ENCODE measurements at places on chromosomes 2 and 18.

- no peak for DNase-seq
Observed at GRCh38 chr2:109380502-109381326, 233.1 kb downstream of the SEPTIN10 start.

GRCh38 chr2:39381653-39382052, 55.4 kb downstream of the MAP4K3 start:
- DNase-seq, result no peak

GRCh38 chr2:240143801-240144648, 3.6 kb upstream of the OTOS start:
- peak; percentile 77 for DNase-seq

GRCh38 chr2:238640486-238640885, 207.4 kb upstream of the TWIST2 start:
- DNase-seq, result no peak

- DNase-seq, result no peak
Observed at GRCh38 chr2:157182204-157182709, 75.2 kb upstream of the GALNT5 start.

GRCh38 chr2:236969767-236970655, 115.7 kb upstream of the COPS8 start:
- DNase-seq, result peak; percentile 10

DNA sequence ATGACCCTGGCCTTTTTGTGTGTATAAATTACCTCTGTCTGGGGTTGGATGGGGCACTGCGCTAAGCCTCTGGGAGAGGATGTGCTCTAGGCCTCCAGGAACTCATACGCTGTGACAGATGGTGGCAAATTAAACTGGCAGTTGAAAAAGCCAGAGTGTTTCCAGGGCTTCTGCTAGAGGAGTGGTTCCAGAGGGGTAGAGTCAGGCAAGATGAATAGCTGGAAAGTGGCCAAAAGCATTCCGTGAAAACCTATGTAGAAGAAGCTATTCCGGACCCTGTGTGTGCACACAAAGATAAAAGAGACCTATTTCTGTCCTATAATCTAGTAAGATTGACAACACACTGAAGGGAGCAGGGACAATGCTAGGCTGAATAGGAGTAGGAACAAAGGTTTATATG, 84.8 kb downstream of the ACTR3 start:
- no peak for DNase-seq

DNA sequence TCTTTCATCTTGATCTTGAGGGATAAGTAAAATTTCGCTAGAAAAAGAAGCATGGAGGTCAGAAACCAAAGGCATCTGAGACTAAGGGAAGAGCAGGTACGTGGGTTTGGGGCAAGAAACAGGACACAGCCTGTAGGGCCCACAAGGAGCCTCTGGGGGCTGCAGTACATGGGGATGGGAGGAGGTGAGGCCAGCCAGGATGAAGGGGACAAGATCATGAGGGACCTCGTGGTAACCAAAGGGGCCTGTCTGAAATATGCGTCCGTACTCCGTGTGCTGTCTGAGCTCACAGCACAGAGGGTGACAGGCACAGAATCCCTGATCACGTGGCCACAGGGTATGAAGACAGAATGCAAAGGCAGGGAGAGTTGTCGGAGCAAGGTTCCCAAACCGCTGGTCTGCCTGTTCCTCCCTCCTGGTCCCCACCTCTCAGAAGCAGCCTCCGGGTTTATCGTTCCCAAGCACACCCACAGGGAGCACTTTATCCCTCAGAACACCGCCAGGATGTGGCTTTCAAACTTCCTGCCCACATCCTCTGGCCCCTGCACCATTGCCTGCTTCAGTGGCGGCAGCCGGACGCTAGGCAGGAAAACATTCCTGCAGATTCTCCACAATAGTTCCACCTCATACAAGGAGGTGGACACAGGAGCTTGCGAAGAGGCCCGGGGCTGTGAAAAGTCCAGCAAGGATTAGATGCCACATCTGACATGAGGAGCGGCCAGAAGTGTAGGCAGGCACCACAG, 12.0 kb downstream of the TMEM163 start:
- DNase-seq, result no peak

- no peak for DNase-seq
Observed at GRCh38 chr18:46213295-46213694, 109.1 kb downstream of the HAUS1 start.

- DNase-seq, result no peak
Observed at GRCh38 chr18:58473071-58473470, 155.8 kb downstream of the ALPK2 start.

- DNase-seq, result no peak
Observed at GRCh38 chr18:74654638-74655037, 57.0 kb downstream of the ZNF407 start.

DNA sequence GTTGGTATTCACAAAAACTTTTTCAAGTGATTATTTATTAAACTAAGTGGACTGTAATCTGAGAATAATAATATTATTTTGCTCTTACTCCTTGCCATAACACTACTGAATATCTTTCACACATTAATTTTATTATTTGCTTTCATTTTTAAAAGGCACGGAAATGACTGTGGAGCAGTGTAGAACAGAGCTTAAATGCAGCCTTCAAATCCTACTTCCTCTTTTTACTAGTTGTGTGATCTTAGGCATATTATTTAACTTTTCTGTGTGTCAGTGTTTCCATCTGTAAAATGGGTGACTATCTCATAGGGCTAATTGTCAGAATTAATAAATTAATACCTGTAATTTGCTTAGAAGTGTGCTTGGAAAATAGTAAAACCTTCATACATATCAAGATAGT, 55.5 kb upstream of the SLC8A1 start:
- no peak for DNase-seq

DNA sequence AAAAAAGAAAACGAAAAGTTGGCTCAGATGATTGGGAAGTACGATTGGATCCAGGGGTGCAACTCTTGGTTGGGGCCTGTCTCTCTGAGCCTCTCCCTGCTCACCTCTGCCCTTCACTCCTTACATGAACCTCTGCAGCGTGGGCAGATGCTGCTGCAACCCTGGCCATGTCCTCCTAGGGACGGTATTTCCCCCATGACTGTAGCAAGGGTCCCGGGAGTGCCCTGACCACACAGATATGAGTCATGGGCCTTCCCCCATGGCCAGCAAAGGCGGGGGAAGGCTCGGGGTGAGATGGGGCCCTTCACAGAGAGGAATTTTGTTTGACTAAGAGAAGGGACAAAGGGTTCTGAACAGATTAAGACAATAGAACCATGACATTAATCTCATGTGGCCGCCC, 129.0 kb downstream of the NCK2 start:
- peak; percentile 68 for DNase-seq

DNA sequence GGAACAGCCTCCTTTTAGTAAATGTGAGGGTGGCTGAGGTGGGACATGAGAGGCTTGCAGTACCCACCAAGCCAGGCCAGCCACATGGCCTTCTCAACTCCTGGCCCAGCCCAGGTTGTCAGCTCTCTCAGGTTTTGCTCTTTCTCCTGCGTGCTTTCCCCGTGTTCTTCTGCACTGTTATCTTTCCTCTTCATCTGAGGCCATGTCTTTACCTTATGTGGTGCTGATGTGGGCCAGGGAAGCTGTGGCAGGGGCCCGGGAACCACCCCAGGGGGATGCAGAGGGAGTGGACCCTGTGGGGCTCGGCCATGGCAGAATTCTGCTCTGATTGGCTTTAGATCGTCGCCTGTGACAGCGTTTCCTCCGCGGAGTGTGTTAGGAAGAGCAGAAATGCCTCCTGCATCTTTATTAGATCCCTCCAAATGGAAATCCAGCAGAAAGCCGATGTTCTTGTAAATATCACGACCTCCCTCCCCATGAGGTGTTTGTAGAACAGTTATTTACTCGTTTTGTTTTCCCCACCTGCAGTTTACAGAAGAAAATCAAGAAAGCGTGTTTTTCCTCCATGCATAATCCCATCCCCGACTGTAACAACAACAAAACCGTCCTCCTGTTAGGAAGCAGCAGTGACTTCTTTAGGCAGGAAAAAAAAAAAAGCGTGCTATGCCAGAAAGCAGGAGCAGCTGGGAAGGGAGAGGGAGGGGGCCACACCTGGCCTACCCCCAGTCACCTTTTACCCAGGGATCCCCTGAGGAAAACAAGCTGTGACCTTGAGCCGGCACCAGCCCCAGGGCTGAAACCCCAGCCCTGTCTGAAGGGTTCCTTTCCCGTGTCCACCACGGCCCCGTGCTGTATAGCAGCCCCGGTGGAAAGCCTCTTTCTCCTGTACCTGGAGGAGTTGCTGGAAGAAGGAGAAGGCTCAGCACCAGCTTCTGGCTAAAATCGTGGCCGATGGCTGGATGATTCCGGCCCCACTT, 54.8 kb downstream of the HPCAL1 start:
- no peak for DNase-seq

DNA sequence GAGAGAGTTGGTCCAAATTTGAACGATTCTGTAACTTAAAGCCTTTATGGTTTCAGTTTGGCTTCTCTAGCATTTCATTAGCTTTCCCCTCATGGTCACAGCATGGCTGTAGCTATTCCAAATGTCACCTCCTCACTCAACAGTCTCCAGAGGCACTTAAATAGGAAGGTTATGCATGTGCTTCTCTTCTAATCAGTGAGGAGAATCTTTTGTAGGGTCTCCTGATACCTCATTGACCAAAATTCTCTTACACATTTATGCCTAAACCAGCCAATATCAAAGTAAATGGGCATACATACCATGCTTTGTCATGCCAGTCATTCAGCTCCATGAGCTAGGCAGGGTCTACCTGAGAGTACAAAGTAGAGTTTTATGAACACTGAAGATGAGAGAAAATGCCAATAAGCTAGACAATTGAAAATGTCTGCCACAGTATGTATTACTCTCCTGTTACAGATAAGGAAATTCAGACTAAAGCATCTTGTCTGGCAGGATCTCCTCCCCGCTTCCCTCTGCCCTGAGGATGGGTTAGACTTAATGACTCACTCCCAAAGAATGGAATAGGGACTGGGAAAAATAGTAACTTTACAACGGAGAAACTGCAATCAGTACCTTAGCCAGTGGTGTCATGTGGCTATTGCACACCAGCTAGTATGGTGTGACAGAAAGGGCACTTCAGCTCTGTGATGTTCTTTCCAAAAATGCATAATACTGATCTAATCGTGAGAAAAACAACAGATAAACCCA, 15.4 kb downstream of the DSG2 start:
- no peak for DNase-seq

GRCh38 chr2:96329456-96329855, 4.3 kb downstream of the ITPRIPL1 start:
- DNase-seq, result no peak

DNA sequence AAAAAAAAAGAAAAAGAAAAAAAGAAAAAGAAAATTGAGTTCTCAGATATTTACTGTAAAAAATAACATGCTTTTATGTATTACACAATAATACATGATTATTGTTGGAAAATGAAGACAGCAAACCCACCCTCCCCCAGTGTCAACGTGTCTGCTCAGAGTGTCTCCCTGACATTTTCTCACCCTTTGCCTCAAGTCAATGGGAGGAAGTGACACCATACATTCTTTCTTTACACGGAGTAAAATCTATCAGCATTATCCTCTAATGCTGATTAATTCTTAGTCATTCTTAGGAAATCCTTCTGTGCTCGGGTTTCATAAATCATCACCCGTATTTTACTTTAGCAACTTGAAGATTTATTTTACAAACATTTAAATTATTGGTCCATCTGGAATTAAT, 32.0 kb downstream of the CTAGE1 start:
- no peak for DNase-seq

DNA sequence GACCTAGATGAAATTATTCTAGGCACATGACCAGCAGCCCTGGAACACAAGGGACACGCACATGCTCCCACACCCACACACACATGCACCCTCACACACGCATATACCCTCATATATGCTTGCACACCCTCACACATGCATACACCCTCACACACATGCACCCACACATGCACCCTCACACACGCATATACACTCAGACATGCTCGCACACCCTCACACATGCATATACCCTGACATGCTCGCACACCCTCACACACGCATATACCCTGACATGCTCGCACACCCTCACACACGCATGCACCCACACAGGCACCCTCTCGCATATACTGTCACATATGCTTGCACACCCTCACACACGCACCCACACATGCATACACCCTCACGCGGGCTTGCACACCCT, 61.8 kb downstream of the PARD6G start:
- no peak for DNase-seq

- no peak for DNase-seq
Observed at GRCh38 chr18:11994703-11995444, 13.6 kb downstream of the IMPA2 start.

GRCh38 chr2:106316915-106317314, 122.8 kb upstream of the UXS1 start:
- no peak for DNase-seq

DNA sequence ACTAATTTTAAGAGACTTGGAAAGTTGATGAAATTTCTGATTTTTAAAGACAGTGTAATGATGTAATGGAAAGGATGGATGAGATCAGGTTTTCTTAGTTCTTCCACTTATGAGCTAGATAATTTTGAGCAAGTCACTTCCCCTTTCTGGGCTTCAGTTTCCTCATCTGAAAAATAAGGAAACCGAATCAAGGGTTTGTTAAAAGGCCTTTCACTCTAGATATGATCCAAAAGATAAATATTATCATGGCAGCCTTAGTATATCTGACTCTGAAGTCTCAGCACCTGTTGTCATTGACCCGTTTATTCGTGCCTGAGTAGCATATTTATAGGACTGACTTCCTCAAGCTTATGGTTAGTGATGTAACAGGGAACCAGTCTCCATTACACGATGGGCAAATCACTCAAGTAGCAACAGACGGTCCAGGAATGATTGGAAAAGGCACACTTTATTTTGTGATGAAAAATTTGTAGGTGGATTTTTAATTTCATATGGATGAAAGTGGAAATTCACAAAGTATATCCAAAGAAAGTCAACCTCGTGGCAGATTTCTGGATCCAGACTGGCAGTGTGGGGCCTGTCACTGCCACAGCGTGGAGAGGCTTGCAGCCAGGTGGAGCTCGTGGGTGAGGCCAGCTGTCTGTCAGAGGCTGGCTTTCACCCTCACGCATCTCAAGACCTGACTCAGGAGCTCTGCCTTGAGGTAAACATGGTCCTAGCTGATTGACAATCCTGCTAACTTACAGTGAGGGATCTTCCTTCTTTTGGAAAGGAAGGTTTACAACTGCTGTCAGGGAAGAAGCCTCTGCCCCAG, 137.9 kb upstream of the CXCR4 start:
- no peak for DNase-seq

GRCh38 chr2:88265352-88266303, 95.5 kb downstream of the THNSL2 start:
- no peak for DNase-seq

- no peak for DNase-seq
Observed at GRCh38 chr2:118856330-118856977, 9.0 kb upstream of the EN1 start.

DNA sequence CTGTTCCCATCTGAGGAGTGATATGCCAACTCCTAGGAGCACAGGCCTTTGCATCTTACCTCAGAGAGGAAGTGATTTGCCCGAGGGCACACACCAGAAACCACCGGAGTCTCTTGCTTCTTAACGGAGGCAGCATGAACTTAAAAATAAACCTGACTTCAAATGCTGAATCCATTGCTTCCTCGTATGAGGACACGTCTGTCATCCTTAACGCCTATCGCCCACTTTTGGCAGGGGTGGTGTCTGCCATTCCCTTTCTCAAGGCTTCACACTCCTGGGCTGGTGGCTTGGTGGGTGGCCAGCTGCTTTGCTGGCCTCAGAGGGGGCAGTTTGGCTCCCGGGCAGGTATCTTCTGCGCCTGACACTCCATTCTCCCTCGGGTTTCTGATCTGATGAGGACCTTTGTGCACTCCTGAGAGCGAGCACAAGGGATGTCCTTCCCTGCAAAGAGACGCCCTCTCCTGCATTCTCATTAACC, 1.1 kb upstream of the PREB start:
- no peak for DNase-seq
